ENCODE measurements at places on chromosomes 12 and 14. TPM values are rescaled to one million over a fixed set of nuclear protein-coding genes. Genes with fewer than 3 reads are reported as not detected.

ZC2HC1C gene
- total RNA-seq: 0.39 TPM

L3HYPDH gene
- 21.3 TPM for total RNA-seq

SFSWAP gene
- 14.1 TPM for total RNA-seq

PPP1R36 gene
- under 0.01 TPM for total RNA-seq

USP15 gene
- total RNA-seq: 20.3 TPM

PDZRN4 gene
- 0.08 TPM for total RNA-seq

CPNE6 gene
- total RNA-seq: not detected

REP15 gene
- total RNA-seq: not detected

UNC79 gene
- total RNA-seq: not detected
